ENCODE measurements at places on chromosomes 2 and 18.

- DNase-seq, result no peak
These were observed 38.5 kb upstream of the RMP24 start for GRCh38 chr18:35933982-35934381.

DNA sequence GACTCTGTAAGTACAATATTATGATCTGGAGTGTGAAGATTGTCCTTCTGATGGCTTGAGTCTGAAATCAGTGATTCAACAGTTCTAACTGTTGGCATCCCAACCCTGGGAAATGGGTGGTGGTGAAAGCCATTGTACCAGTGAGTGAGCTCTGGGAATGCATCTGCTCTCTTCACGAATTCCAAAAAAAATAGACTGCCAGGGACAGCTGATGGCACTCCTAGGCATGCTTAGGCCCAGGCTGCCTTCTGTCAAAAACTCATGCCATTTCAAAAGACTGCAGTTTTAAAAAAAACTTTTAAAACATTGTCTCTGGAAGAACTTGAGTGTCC, 20.3 kb downstream of the OXER1 start:
- DNase-seq, result no peak

- no peak for DNase-seq
These were observed 14.6 kb upstream of the RIT2 start for GRCh38 chr18:43129946-43130524.

DNA sequence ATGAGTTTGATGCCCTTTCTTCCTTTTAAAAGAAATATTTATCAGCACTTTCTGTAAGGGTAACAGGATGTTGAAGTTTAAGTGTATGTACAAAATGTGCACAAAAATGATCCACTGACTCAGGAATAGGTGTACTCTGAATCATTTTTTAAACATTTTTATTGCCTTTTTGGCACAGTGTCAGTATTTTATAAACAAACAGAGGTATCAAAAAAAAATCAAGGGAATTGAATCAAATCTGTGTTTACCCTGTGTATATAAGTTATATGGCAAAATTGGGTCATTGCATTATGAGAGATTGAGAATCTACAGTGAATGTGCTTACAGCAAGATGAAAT, 513.9 kb upstream of the NETO1 start:
- no peak for DNase-seq

DNA sequence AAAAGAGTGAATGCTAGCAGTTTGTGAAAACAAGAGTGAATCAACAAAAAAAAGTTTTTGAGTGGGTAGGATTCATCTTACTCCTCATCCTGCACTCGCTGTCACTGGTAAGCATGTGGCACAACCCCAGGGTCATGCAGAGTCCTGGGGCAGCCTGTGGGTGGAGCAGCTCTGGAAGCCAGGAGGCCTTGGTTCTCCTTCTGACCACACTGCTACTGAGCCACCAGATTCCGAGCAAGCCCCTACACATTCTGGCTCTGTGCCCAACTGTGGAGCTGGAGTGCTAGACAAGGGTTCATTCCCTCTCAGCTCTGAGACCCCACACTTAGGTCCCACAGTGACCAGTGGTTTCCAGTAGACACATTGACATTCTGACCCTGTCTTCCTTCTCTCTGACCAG, 670.6 kb downstream of the BCL11A start:
- no peak for DNase-seq

GRCh38 chr18:35086704-35087103, 45.5 kb downstream of the MAPRE2 start:
- DNase-seq, result no peak

GRCh38 chr2:41040782-41041520, 589.1 kb upstream of the SLC8A1 start:
- DNase-seq, result no peak

DNA sequence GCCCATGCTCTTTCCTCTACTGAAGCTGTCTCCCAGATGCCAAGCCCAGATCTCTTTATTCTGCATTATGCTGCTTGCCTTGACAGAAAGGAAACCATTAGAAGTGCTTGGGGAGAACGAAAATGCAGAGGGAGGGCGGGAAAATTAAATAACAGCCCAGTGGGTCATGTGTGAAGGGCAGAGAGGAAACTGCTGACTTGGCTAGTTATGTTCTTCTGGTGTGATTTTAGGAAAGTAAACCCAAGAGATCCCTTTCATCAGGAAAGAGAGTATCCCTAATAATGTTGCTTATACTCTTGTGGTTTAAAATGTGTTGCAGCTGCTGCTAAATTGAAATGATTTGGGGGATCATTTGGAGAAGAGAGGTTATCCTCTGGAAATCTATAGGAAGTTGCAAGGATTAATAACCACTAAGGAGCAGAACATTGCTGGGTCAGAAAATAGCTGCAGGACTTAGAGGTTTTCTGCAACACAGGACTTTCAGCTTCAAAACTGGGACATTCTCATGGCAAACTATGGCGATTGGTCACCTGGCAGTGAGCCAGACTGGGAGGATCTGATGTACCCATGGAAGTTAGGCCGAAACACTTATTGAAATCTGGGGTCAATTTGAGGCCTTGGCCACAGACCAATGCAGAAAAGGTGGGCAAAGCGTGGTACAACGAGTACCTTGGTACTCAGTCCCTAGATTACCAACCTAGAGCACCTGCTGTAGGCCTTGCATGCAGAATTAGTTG, 172.2 kb downstream of the TMEM247 start:
- DNase-seq, result peak; percentile 83

DNA sequence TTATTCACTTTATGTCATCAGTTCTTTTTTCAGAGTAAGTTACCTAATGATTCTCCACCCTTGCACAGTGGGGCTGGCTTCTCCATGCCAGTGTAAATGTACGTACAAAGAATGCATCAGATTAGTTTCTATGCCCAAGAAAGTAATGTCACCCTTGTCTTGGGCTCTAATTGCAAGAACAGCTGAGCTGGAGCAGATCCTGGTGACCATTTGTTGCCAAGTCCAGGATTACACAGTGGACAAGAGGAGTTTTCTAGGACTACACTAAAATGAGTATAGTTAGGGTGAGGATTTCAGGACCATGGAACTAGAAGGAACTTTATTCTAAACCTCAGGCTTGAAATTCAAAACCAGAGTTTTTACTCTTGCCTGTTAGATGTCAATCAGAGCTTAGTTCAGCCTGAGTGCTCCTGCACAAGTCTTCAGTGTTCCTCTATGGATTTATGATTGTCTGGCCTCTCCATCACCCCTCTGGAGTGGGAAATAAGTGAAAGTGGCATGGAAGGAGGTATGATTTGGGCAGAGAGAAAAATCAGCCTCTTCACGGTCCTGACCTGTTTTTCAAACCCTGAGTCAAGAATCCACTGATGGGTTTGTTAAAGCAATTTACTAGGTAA, 29.8 kb downstream of the PCBP1 start:
- no peak for DNase-seq

DNA sequence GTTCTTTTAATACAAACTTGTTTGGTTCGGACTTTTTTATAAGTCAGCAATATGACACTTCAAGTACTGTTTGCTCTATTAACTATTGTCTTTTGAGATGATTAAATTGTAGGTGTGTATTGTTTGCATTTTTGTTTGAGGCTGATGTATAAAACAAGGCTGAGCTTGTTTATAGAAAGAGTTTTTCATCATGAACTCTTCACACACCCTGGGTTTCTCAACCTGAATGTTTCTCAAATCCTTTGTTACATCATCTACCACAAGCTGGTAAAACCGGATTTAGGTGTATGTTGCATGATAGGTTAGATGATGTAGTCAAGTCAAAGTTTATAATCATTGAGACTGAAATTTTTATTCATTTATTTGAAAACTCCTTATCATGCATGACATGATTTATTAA, 335.2 kb upstream of the LRATD1 start:
- no peak for DNase-seq

- DNase-seq, result peak; percentile 17
These were observed 50.2 kb upstream of the ZNF385B start for GRCh38 chr2:179911569-179911968.

DNA sequence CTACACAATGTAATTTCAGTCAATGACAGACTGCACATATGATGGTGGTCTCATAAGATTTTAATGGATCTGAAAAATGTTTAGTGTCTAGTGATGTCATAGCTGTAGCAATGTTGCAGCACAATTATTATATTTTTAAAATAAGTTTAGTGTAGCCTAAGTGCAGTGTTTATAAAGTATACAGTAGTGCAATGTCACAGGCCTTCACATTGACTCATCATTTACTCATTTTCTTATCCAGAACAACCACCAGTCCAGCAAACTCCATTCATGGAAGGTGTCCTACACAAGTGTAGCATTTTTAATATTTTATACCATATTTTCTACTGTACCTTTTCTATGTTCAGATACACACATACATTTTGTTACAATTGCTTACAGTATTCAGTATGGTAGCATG, 663.1 kb downstream of the ERBB4 start:
- no peak for DNase-seq

GRCh38 chr2:221077251-221077650, 494.9 kb downstream of the EPHA4 start:
- DNase-seq, result no peak

DNA sequence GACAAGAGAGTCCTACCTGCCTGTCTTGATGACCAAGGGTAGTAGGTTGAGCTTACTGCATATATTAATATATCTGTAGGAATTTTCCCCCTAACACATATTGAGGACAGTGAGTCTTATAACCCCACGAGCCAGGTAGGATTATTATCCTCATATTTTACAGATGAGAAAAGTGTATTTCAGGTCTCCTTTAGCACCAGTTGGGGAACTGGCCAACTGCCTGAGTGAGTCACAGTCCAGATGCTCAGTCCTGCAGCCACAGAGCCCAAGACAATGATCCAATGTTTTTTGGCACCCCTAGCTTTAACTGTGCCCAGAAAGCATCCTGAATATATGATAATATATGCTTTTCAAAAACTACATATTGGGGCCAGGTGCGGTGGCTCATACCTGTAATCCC, 30.8 kb upstream of the GLS start:
- DNase-seq, result peak; percentile 72

GRCh38 chr18:62479574-62479973, 43.3 kb upstream of the ZCCHC2 start:
- no peak for DNase-seq

- DNase-seq, result no peak
These were observed 277.7 kb upstream of the PXDN start for GRCh38 chr2:2021995-2022394.

DNA sequence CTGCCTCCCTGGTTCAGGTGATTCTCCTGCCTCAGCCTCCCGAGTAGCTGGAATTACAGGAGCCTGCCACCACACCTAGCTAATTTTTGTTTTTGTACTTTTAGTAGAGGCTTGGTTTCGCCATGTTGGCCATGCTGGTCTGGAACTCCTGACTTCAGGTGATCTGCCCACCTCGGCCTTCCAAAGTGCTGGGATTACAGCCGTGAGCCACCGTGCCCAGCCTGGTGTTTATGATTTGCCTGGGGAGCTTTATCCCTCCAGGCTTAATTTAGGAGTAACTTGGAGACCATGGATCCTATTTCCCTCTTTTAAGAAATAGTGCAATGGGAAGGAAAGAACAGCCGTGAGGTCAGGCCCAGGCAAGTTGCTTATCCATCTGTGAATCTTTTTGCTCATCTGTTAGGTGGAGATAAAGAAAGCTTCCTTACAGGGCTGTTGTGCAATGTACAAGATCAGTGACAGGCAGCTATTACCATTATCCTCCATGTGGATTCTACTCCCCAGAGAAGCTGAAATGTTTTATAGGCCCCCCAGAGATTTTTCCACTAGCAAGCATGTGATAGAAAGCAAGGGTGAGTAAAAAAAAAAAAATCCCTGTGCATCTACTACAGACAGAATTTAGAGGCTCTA, 104.9 kb upstream of the MGAT5 start:
- DNase-seq, result no peak

- DNase-seq, result no peak
These were observed 69.9 kb upstream of the FZD5 start for GRCh38 chr2:207839575-207839974.

GRCh38 chr2:6744038-6744437, 121.7 kb downstream of the CMPK2 start:
- DNase-seq, result no peak

GRCh38 chr2:104250635-104251034, 603.3 kb upstream of the POU3F3 start:
- no peak for DNase-seq

DNA sequence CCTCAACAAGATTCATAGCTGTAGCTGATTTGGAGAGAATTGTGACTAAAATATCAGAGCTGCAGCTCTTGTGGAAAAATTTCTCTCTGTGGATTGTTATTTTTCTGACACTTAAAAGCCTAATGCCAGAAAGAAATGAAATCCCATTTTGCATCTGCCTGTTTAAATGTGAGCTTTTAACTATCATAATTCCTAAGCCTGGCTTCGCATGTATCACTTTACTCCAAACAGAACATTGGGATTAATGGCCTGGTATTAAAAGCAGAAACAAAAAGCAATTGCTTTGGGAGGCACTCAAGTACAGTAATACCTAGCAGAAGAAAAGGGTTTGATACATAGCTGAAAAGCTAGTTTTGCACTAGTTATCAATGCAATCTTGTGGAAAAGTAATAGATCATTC, 164.2 kb upstream of the FSHR start:
- no peak for DNase-seq

DNA sequence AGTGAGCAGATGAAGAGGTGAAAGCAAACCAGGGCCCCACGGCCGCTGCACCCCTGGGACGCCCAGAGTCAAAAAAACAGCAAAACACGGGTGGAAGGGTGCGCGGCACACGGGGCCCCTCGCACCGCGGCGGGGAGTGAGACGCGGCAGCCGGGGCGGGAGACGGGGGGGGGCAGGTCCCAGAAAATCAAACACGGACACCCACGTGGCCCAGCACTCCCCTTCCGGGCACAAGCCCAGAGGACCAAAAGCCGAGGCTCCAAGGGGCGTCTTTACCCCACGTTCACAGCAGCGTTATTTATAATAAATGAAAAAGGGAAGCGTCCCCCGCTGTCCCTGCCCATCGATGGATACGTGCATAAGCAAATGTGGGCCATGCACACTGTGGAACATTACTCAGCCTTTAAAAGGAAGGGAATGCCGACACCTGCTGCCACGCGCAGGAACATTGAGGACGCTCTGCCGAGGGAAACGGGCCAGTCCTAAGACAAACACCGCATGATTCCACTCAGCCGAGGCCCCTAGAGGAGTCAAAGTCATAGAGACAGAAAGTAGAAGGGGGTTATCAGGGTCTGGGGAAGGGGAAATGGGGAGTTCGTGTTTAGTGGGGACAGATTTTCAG, 677 bp upstream of the COPS9 start:
- no peak for DNase-seq

GRCh38 chr18:45708831-45709230, 15.2 kb upstream of the SLC14A1 start:
- DNase-seq, result no peak

DNA sequence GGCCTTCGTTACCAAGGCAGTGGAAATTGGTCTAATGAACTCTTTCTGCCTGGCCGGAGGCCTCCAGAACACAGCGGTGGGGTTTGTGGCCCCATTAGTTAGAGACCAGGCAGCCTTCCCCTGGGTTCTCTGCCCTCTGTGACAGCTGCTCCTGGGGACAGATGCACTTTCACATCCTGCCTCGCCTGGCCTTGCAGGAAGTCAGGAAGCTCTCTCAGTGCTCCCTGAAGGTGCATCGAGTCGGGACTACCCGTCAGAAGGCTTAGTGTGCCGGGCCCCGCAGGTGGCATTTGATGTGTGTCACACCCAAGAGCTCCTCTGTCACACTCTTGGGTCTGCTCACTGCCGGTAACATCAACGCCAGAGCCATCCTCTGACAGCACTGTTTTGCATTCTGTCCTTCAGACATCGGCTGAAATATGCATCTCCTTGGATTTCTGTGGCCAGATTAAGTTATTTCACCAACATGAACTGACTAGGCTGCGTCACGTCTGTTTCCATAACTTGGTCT, 158.3 kb downstream of the LDLRAD4 start:
- DNase-seq, result peak; percentile 21

- DNase-seq, result no peak
These were observed 14.6 kb downstream of the FARSB start for GRCh38 chr2:222641336-222641735.

- DNase-seq, result no peak
These were observed 106.0 kb downstream of the KCNJ3 start for GRCh38 chr2:154804451-154804850.
